ACHN (cell line): ENCODE measurements at places on chromosomes 7 and 10.
A peak's percentile ranks its signal among the peaks of the same experiment; 100 is the strongest.

GRCh38 chr7:68754414-68754813 is 843.9 kb upstream of the AUTS2 start:
- DNase-seq: no peak

GRCh38 chr7:17521437-17521836 is 223.0 kb downstream of the AHR start:
- DNase-seq: peak; percentile 29

DNA sequence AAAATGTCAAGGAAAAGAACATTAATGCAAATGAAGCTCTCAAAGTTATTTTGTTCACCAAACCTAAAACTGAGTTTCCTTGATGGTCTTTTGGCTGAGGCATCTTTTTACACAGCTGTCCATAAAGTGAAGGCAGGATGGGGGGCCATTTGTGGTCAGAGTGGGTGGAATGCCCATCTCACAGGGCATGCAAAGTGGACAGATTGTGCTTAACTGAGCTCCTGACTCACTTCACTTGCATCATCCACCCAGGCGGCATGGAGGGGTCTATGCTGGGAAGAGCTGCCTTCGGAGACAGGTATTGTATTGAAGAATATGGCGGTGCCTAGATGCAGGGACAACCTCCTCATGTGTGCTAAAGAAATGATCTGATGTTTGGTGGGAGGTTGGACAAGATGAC is 905.3 kb downstream of the KCNMA1 start:
- DNase-seq: no peak

GRCh38 chr10:68543004-68543918 is 15.9 kb upstream of the SLC25A16 start:
- peak; percentile 67 for DNase-seq

DNA sequence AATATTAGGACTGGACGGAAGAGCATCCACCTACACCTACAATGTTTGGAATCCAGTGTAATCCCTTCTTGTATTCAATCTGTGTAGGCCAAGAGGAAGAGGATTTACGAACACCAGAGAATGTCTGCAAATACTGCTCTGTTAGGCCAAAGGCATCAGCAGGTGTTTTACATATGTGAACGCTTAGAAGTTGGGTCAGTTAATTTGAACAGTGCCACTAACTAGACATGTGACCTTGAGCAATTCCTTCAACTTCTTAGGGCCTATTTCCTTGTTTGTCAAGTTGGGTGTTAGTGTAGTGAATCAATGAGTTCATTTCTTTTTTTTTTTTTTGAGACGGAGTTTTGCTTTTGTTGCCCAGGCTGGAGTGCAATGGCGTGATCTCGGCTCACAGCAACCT is 35.4 kb downstream of the MYPN start:
- no peak for DNase-seq

GRCh38 chr7:47565640-47566250 is 16.2 kb downstream of the TNS3 start:
- no peak for DNase-seq

GRCh38 chr10:102152545-102152890 is 329 bp downstream of the NOLC1 start:
- peak; percentile 41 for DNase-seq

DNA sequence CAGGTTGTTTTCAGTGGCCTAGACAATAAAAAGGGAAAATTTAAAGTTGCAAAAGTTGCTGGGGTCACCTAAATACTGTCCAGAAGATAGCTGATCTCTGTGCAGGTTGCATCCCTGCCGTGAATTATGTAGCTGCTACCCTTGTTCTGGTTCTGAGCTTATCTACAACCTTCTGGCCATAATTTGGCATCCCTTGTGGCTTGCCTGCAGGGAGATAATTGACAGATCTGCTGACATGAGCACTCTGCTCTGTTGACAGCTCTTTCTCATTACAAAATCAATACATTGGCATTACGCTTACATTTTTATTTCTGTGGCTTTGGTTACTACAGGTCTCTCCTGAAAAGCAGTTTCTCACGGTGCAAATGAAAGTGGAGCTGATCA is 29.3 kb upstream of the HECTD2 start:
- no peak for DNase-seq

- peak; percentile 34 for DNase-seq
Observed at GRCh38 chr7:33905389-33906032, at the start of gene BMPER. Gene BMPER, plus strand, starts transcription at chr7:33905539. Its CDS starts 75 bp downstream, at chr7:33905614.

GRCh38 chr10:37860494-37861190 is 3.2 kb upstream of the ZNF248 start:
- peak; percentile 2 for DNase-seq

- no peak for DNase-seq
Observed at GRCh38 chr7:44387389-44387788, 62.0 kb upstream of the CAMK2B start.

DNA sequence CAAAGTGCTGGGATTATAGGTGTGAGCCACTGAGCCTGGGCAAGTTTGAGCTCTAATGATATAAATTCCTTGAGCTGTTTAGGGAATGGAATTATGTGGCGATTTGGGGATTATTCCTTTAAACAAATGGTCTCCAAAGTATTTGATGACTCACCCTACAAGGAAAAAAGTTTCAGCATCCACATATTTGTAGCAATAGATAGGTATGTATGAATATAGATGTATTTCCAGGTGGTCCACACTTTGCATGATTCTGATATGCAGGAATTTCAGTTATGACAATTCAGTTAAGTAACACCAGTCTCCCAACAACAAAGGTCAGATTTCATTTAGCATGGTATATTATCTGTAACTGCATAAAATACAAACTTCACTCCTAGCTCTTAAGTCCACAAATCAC is 92.2 kb downstream of the ZNF248 start:
- DNase-seq: no peak

- no peak for DNase-seq
Observed at GRCh38 chr10:22183771-22184461, 33.9 kb downstream of the EBLN1 start.

- peak; percentile 98 for DNase-seq
Observed at GRCh38 chr7:102927312-102927933, 14.6 kb downstream of the LRRC17 start.

DNA sequence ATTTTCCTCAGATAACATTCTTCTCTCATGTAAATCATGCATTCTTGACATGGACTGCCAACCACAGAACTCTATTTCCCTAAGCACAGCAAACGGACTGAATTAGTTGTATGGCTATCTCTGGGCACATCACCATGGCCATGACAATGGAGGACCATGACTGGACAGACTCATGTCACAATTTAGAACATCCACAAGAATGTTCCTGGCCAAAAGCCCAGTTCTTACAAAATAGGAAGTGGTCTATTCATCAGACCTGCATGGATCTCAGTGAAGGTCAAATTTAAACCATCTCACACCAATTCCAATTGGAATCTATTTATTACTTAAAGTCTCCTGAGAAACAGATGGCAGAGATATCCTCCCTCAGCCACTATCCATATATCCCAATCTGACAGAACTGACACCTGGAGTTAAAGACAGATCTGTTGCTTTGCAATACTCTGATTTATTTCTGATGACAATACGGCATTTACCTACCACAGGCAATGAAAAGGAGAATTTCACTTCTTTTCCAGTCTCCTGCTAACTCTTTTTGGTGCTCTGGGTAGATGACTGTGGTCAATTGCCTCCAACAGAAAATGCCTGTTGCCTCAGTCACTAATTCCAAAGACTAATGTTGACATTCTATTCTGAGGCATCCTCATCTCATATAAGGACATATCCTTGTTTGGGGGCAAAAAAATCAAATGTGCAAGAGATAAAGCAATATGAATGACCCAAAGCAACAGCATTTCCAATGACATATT is 254.8 kb downstream of the HTR7 start:
- no peak for DNase-seq

GRCh38 chr7:20557116-20557515 is 58.4 kb upstream of the ABCB5 start:
- DNase-seq: no peak

- no peak for DNase-seq
Observed at GRCh38 chr7:42677751-42678699, 233.8 kb downstream of the C7orf25 start.

- DNase-seq: no peak
Observed at GRCh38 chr7:120241973-120242372, 31.0 kb upstream of the KCND2 start.

- DNase-seq: no peak
Observed at GRCh38 chr10:75493464-75493863, 62.0 kb downstream of the LRMDA start.

DNA sequence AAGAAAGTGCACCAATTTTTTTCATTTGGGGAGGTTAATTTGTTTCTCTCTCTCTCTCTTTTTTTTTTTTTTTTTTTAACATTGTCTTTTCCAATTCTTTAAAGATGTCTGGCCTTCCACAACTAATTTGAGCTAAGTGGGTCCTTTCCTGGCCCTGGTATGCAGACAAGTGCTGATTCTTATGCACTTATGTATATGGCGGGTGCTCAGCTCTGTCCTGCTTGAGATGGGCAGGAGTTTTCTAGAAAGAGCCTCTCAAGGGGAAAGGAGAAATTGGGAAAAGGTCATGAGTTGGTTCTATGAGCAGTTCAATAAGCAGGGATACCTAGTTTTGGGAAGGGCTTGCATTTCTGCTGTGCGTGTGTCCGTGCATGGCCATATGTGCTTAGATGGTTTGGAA is 67.8 kb upstream of the NPVF start:
- no peak for DNase-seq

DNA sequence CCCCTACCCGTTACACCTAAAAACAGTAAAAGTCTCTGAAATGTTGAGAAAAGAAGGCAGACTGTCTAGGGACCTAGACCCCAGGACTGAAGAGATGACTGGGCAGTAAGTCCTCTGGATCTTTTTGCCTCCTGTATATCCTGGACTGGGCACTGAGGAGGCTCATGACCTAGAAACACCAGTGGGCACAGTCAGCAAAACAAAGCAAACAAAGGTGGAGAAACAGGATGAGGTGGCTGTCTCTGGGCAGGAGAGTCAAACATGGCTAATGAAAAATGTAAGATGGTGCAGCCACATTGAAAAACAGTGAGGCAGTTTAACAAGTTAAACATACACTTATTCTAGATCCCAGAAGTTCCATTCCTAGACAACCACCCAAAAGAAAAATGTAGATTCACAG is 45.9 kb downstream of the AKR1C4 start:
- no peak for DNase-seq

DNA sequence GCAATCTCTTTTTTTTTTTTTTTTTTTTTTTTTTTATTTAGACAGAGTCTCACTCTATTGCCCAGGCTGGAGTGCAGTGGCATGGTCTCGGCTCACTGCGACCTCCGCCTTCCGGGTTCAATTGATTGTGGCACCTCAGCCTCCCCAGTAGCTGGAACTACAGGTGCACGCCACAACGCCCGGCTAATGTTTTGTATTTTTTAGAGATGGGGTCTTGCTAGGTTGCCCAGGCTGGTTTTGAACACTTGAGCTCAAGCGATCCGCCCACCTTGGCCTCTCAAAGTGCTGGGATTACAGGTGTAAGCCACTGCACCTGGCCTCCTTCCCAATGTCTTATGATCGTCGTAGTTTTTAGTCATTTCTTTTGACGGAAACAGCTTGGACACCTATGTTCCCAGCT is 6.6 kb upstream of the ZNF853 start:
- DNase-seq: no peak

GRCh38 chr7:139078911-139079310 is 30.6 kb downstream of the ZC3HAV1 start:
- no peak for DNase-seq

DNA sequence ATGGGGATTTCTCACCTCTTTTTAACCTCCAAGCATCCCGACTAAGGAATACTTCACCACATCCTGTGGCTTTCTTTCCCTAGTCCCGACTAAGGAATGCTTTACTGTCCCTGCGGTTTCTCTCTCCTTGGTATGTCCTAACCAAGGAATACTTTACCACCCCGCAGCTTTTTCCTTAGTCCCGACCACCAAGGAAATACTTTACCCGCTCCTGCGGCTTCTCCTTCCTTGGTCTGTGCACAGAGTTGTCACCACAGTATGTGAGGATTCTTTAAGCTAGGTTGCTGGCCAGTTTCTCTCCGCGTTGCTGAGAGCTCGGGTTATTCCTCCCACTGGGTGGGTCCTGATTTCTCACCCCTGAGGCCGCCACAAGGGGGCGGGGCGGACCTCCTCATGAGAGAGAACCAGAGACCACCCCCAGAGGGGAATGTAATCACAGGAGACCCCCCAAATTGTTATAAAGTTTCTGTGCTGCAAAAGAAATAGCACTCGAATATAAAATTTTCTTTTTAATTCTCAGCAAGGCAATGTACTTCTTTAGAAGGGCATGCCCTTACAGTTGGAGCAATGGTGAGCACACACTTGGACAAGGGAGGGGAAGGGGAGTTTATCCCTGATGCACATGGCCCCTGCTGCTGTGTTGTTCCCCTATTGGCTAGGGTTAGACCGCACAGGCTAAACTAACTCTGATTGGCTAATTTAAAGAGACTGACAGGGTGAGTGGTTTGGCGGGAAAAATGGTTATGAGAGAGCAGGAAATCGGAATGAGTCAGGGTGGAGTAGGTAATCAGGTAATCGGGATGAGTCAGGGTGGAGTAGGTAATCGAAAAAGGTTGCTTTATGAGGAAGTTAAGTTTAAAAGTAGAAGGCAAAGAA is 12.8 kb downstream of the SUGCT start:
- DNase-seq: no peak

DNA sequence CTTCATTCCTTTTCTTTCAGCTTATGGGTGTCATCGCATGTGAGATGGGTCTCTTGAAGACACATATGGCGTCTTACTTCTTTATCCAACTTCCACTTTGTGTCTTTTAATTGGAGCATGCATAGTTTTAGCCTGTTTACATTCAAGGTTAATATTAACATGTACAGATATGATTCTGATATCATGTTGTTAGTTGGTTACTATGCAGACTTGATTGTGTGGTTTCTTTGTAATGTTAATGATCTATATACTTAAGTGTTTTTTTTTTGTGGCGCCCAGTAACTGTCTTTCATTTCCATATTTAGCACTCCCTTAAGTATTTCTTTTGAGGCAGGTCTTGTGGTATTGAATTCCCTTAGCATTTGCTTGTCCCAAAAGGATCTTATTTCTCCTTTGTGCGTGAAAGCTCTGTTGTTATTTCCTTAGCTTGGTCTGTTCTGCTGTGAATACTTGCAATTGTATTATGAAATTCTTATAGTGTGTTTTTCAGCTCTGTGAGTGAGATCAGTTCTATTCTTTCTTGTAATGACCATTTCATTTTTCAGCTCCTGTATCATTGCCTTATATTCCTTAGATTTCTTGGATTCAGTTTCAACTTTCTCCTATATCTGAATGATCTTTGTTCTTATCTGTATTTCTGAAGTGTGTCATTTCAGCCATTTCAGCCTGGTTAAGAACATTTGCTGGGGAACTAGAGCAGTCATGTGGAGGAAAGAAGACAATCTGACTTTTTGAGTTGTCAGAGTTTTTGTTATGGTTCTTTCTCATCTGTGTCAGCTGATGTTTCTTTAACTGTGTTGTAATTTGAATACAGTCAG is 88.4 kb downstream of the ABCA13 start:
- DNase-seq: no peak

- DNase-seq: no peak
Observed at GRCh38 chr10:102435529-102436233, 3.3 kb upstream of the CUEDC2 start.
